Ascending aorta (tissue), 2 donors: ENCODE measurements at places on chromosomes 12 and 14.
A peak's percentile ranks its signal among the peaks of the same experiment; 100 is the strongest.

- no peak overlapping the region for H3K27ac ChIP-seq
- no peaks in the 10 kb centered on the region for H3K27me3 ChIP-seq
- H3K36me3 ChIP-seq: peaks cover 100% of the 10 kb centered on the region
- H3K4me1 ChIP-seq: no peaks in the 10 kb centered on the region
- peak; percentile 77 for DNase-seq
- no peak overlapping the region for H3K4me3 ChIP-seq
These were observed 10.6 kb downstream of the DDX54 start for GRCh38 chr12:113174461-113175384.

GRCh38 chr12:126210026-126210425, 1144.8 kb downstream of the AACS start:
- no peak overlapping the region for H3K27ac ChIP-seq
- no peak overlapping the region for H3K4me3 ChIP-seq
- no peak for DNase-seq
- H3K27me3 ChIP-seq: no peaks in the 10 kb centered on the region

GRCh38 chr12:20268771-20269170, 99.6 kb upstream of the PDE3A start:
- no peak for DNase-seq
- H3K27me3 ChIP-seq: no peaks in the 10 kb centered on the region
- H3K36me3 ChIP-seq: no peaks in the 10 kb centered on the region
- no peak overlapping the region for H3K4me3 ChIP-seq

DNA sequence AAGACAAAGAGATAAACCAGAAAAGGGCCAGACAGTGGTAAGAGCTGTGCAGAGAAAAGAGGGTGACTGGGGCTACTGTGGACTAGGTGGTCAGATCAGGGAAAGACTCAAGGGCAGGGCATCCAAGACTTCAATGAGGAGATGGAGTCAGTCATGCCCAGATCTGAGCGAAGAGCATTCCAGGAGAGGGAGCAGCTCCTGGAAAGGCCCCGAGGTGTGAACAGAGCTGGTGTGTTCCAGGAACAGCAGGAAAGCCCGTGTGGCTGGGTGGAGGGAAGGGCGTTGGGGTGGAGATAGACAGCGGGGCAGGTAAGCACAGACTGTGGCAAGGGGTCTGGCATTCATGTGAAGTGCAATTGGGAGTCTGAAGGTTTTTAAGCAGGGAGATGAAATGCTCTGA, 16.8 kb downstream of the TTC7B start:
- DNase-seq: no peak
- no peak overlapping the region for H3K27ac ChIP-seq
- H3K4me1 ChIP-seq: peaks cover 3% of the 10 kb centered on the region
- H3K27me3 ChIP-seq: no peaks in the 10 kb centered on the region
- no peaks in the 10 kb centered on the region for H3K36me3 ChIP-seq
- H3K4me3 ChIP-seq: no peak overlapping the region

DNA sequence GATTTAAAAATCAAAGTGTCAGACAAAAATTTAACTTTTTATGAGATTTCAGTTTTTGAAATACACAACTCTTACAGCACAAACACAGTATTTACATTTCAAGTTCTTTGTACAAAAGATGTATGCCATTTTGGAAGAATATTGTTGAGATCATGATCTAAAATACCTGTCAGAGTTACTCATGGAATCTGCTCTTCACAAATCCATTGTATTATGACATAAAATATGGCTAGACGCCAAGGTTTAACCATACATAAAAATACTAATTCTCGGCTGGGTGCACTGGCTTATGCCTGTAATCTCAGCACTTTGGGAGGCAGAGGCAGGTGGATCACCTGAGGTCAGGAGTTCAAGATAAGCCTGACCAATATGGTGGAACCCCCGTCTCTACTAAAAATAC, 6.2 kb upstream of the SYCP3 start:
- H3K27ac ChIP-seq: no peak overlapping the region
- no peak for DNase-seq
- H3K4me1 ChIP-seq: no peaks in the 10 kb centered on the region
- H3K4me3 ChIP-seq: no peak overlapping the region

DNA sequence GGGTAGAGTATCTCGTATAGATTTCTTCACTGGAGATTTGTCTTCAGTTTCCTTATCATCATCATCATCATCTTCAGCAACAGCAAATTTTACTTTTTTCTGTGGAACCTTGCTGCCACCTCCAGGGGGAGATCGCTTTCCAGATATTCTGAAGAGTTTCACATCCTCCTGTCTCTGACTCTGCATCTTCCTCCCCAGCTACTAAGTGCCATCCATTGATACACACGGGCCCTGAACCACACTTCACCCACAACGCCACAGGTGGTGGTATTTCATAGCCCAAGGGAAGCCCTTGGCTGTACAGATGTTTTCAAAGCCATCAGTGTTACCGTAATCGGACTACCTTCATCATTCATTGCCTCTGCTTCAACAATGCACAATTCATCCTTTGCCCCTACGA, 82.2 kb downstream of the PPP2R5C start:
- H3K36me3 ChIP-seq: peaks cover 8% of the 10 kb centered on the region
- H3K27ac ChIP-seq: no peak overlapping the region
- no peak for DNase-seq
- H3K4me1 ChIP-seq: peaks cover 6% of the 10 kb centered on the region
- no peak overlapping the region for H3K4me3 ChIP-seq
